ENCODE measurements at places on chromosomes 7 and 10. TPM values are rescaled to one million over a fixed set of nuclear protein-coding genes. Genes with fewer than 3 reads are reported as not detected.

The SPDYE1 gene
- total RNA-seq = not detected

The FAM221A gene
- 3.0 TPM for total RNA-seq

The PIP gene
- total RNA-seq = not detected

The TBC1D12 gene
- 0.06 TPM for total RNA-seq

The HYAL4 gene
- not detected for total RNA-seq

The CYP26C1 gene
- total RNA-seq = 0.08 TPM

The ICA1 gene
- not detected for total RNA-seq

The BTBD16 gene
- total RNA-seq = not detected

The SPDYE6 gene
- not detected for total RNA-seq

The BEND7 gene
- not detected for total RNA-seq

The ZNF804B gene
- total RNA-seq = not detected

The TSPAN12 gene
- not detected for total RNA-seq
